Fibroblast of skin of abdomen (primary cell): ENCODE measurements at places on chromosomes 1 and 21.

DNA sequence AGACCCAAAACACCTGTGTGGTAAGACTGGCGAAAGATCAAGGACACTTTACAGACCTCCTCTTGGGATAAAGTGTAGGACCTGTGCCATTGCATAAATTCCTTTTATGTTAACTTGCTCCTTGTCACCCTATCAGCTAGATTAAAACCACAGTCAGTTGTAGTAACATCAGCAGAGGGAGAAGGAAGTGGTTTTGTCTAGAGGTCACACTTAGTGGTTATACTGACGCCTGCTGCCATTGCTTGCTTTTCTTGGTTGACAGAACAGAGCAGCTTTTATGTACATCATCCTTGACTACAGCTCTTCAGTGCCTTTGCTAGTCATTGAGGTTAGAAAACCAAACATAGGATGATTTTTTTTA is 101.4 kb downstream of the PBX1 start:
- DNase-seq = peak; percentile 14

GRCh38 chr21:44994695-44995342 is 55.0 kb downstream of the SLX9 start:
- no peak for DNase-seq

GRCh38 chr1:239353536-239353935 is 32.8 kb upstream of the CHRM3 start:
- no peak for DNase-seq

- DNase-seq = peak; percentile 70
These were observed 42.3 kb upstream of the NFASC start for GRCh38 chr1:204828352-204828850.

GRCh38 chr1:159141584-159142390 is 29.6 kb upstream of the CADM3 start:
- peak; percentile 66 for DNase-seq
